Left hindlimb (tissue), 1 donor: ENCODE measurements at places on chromosomes 11 and 22.

DNA sequence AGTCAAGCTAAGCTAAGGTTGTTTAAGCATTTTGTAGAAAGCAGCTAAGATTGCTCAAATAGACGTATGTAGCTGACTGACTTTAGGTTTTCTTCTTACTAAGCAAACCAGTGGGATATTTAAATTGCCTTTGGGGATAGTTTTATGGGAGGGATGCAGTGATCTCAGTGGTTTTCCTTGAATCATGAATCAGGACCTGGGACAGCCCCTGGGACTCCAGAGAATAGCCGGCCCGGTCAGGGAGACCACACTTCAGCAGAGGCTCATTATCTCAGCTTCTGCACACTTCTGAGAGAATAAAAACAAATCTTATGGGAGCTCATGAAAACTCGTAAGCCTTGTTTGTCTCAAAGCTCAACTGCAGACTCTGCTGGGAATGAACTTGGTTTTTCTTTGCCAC is at the start of gene OR9I1:
Gene OR9I1, minus strand, starts transcription at position 62 of the 400 bp plus-strand sequence. CDS start 6,086 bp downstream, outside the sequence.
- DNase-seq, result no peak

- peak; percentile 82 for DNase-seq
Observed at GRCh38 chr11:44036811-44037657, 10.7 kb upstream of the ACCSL start.

DNA sequence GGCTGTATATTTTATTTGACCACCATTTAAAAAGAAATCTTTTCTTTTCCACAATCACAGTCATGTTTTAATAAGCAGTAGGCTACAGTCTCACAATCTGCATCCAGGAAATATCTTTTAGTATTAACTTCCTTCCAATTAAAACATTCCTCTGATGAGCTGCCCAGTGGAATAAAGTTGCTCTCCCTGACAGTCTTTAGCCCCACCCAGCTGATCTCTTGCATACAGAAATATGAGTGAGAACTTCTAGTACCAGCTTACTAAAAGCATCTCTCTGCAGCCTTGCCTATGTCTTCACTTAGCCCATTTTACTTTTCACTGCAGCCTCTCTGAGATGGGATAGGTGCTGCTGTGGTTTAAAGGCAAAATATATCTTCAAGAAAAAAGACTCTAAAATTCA is 143.4 kb upstream of the ANO3 start:
- no peak for DNase-seq

DNA sequence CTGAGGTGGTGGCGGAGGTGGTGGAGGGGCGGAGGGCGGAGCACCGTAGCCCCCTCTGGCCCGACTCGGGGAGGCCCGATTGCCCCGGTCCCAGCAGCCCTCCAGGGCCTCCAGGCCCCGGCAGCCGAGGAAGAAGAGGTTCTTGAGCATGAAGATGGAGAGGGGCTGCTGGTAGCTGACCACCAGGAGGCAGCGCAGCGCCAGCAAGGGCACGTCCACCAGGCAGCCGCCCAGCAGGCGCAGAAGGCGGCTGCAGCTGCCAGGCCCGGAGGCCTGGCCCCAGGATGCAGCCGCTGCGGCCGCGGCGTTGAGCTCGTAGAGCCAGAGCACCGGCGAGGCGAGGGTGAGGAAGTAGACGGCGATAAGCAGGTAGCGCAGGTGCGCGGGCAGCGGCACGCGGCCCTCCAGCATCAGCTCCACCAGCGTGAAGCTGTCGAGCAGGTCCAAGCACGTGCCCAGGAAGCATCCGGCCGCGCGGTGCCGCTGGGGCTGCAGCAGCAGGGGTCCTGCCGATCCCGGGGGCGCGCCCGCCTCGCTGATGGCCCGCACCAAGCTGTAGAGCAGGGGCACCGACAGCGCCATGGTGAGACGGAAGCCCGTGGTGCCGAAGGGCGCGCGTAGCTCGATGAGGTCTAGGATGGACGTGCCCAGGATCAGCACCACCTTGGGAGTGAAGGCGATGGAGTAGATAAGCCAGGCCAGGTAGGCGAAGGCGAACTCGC is 1.5 kb downstream of the TMEM121B start:
- no peak for DNase-seq

DNA sequence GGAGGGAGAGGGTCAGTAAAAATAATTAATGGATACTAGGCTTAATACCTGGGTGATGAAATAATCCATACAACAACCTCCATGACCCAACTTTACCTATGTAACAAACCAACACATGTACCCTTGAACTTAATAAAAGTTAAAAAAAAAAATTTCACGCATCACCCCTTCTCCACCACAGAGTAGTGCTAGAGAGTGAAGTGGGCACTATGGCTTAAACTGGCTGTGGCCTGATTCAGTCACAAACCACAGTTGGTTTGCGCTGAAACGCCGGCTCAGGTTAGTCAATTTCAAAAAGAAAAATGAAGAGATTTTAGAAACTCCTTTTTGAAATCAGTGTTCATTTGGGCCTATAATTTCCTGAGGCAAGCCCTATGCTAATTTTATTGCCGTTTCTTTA is 144.3 kb downstream of the TRPC6 start:
- no peak for DNase-seq

DNA sequence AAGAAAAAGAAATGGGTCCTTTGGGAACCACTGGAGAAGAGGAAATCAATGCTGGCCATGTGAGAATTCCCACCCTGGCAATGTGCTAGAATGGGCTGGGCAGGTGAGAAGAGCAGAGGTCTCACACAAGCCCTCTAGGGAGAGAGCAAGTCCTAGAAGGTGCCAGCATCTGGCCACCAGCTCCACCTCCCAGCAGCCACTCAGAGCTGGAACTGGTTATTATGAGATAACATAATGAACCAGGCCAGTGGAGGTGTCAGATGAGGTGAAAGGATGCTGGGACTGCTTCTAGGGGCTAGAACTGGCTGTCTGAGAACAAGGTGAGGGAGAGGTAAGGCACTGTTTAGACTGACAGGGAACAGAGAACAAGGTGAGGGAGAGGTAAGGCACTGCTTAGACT is 29.3 kb downstream of the NEFH start:
- no peak for DNase-seq

- no peak for DNase-seq
Observed at GRCh38 chr11:64793271-64794160, 9.5 kb downstream of the MAP4K2 start.

- no peak for DNase-seq
Observed at GRCh38 chr11:88175569-88176075, 379 bp upstream of the RAB38 start.

DNA sequence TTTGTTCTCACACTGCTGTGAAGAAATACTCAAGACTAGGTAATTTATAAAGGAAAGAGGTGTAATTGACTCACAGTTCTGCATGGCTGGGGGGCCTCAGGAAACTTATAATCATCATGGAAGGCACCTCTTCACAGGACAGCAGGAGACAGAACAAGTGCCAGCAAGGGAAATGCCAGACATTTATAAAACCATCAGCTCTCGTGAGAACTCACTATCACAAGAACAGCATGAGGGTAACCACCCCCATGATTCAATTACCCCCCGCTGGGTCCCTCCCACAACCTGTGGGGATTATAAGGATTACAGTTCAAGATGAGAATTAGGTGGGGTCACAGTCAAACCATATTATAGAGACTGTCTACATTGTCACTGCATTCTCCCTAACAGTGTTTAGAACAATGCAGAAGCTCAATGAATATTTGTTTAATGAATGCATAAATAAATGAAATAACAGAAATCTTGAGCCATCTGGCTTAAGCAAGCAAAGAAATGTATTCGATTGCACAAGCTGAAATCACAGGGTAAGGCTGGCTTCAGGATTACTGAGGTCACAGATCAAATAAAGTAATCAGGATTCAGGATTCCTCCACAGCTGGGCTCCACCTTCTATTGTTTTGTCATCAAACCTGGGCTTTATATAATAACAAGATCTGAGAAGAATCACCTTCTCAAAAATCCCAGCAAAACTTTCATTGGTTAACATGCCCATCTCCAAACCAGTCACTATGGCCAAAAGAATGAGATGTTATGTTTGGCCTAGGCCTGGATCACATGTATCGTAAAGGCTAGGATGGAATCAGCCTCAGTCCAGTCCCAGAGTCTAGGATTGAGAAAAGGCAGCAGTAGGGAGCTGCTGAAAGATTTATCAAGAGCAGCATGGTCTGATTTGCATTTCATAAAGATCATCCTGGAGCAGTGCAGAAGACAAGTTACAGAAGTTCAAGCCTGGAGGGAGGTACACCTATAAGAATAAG is 137.8 kb upstream of the UBASH3B start:
- DNase-seq, result no peak

- DNase-seq, result no peak
Observed at GRCh38 chr11:57555393-57555792, 12.1 kb downstream of the UBE2L6 start.

DNA sequence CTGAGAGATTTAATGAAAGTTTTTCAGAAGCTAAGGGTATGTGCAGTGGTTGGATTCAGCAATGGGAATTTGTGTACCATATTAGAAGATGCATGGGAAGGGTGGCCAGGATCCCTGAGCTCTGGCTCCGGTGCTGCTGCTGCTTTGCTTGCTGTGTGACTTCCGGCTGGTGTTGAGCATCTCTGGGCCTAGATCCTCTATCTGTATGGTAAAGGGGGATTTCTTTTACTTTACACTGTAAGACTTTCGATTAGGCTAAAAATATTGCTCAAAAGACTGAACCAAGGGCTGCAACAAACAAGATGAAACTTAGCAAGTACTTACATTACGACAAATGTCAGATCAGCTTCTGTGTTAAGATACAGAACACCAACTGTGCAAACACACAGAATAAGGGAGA is 39.1 kb downstream of the XRRA1 start:
- no peak for DNase-seq

DNA sequence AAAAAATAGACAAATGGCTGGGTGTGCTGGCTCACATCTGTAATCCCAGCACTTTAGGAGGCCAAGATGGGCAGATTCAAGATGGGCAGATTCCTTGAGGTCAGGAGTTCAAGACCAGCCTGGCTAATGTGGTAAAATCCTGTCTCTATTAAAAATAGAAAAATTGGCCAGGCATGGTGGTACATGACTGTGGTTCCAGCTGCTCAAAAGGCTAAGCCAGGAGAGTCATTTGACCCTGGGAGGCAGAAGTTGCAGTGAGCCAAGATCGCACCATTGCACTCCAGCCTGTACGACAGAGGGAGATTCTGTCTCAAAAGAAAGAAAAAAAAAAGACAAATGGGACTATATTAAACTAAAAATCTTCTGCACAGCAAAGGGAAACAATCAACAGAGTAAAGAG is 55.4 kb downstream of the USP35 start:
- no peak for DNase-seq

DNA sequence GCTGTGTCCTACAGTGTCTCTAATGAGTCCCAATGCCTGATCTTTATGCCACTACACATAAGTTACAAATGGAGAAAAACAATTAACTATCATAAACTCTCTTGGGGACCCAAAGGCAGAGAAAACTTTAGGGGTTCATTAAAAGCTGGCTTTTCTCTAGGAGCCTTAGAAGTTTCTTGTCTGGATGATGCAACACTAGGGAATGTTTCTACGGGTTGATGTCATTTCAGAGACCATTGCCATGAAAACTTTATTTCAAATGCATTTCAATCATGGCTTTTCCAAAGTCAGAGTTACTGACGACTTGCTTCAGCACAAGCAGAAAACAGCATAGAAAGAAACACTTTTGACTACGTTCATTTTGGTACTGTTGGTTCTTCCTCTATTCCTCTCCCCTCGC is 8.5 kb upstream of the OR8B12 start:
- DNase-seq, result no peak

GRCh38 chr11:44726283-44727113 is at the start of gene TSPAN18:
Gene TSPAN18 (plus strand): TSS chr11:44726962. CDS start chr11:44906417, 179,455 bp downstream.
- peak; percentile 73 for DNase-seq

DNA sequence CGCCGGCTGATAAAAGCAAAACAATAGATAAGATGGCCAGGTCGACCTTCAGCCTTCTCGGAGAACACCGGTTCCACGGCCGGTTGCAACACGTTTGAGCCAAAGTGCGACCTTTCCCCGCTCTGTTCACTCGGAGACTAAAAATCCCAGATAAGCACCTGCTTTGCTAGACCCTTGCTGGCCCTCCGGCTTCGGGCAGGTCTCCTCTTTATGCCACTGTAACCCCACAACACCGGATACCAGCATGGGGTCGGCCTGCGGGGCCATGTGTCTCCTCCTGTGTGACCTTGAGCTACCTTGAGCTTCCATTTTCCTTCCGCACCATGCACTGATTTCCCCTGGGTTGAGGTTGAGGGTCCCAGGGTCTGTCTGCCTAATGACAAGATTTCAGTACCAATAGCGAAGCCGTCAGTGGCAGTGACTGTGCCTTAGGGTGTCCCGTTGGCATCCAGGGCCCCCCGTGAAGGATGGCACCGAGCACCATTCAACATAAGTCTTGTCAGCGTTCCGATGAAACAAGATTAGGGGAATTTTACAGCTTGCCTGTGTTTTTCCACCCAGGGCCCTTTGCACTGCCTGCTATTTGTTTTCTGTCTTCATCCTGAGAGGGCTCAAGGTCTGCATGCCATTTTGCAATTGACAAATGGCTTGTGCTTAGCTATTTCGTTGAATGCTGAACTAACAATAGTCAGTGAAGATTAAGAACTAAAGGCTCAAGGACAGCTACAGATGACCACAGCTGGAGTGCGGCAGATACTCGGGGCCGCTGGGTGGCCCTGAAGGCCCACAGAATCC is 118.6 kb downstream of the KCNQ1 start:
- no peak for DNase-seq

- no peak for DNase-seq
Observed at GRCh38 chr11:104830080-104830479, 68.2 kb downstream of the CASP12 start.

DNA sequence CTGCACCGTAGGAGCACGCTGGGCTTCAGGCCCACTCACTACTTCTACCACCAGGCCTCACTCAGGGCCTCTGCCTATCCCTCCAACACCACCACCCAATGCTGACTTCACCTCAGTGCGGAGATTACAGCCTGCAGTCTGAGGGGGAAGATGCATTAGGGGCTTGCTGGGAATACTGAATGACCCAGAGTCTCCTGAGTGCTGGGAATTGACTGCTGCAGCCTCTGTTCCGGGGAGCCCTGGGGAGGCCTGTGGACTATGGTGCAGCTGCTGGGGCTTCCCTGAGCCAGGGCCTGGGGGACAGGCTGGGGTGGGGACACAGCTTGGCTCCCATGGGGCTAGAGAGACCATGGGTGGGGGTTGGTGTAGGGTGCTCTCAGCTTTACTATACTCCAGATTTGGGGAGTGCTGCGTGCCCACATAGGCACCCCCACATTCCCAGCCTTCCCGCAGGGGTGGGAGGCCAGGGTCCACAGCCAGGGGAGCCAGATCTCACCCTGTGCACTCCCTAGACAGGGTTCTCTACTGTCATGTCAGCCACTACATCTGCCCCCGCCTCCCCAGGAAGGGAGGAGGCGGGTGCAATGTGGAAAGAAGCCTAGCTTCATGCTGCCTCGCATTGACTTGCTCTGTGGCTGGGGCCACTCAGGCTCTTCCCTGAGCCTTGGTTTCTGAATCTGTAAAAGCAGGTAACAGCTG is 44.4 kb downstream of the GDPD5 start:
- DNase-seq, result no peak

- peak; percentile 99 for DNase-seq
Observed at GRCh38 chr11:694563-695287, at the start of gene DEAF1. Gene DEAF1 (minus strand): TSS chr11:695222. CDS start chr11:695047, 175 bp downstream.
